A549 (cell line): ENCODE measurements at places on chromosomes 5 and 9.

DNA sequence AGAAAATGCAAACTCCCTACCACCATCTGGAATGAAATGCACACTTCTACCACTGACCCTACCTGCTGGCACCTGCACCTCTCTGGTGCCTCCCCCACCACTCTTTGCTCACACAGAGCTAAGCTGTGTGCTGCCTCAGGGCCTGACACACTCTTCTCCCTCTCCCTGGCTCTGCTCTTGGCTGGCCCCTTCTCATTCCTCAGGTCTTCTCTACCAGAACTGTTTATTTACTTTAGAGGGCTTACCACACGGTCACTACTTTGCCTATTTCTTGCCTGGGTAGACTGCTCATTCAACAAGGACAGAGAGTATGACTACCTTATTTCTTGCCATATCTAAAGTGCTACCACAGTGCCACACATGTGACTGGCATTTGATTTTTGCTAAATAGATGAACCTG, 3.3 kb downstream of the REEP5 start:
- no peak for DNase-seq

- no peak for DNase-seq
Observed at GRCh38 chr9:120156376-120156775, 423.6 kb downstream of the CDK5RAP2 start.

- DNase-seq, result no peak
Observed at GRCh38 chr5:173114536-173114935, 29.8 kb upstream of the BNIP1 start.

GRCh38 chr5:172840432-172841154, 6.5 kb downstream of the ERGIC1 start:
- no peak for DNase-seq

- no peak for DNase-seq
Observed at GRCh38 chr5:167631191-167631590, 660.3 kb upstream of the WWC1 start.

DNA sequence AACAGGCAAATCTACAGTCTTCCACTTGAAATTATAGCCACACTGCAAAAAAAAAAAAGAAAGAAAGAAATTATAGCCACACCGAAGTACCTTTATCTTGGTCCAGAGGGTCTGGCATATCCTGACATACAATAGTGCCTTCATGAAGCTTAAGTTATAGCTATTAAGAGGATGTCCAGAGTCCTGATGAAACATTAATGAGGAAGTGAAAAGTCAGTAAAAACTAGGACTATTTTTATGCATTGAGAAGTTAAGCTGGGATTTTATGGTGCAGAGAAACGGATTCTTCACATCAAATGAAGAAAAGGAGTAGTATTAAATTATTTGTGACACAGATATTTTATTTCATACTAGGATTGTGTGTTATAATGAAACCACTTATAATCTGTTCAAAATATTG, 123.9 kb downstream of the SV2C start:
- no peak for DNase-seq

DNA sequence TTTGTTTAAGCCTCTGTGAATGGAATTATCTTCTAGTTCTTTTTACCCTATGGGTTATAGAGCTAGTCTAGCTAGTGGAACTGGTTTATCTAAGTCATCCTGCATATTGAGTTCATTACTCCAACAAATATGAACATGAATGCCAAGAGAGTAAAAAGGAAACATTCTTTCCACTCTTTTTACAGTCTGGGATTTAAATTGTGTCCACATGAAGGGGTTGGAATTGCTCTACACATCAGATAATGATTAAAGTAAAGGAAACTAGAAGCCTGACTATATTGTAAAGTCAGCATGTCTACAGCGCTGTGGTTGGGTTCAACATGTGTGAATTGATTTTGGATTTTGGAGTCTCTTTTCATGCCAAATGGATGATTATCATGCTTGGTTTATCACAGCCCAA, 173.1 kb downstream of the CCDC171 start:
- no peak for DNase-seq

GRCh38 chr9:4902135-4902475, 83.0 kb upstream of the JAK2 start:
- DNase-seq, result no peak

DNA sequence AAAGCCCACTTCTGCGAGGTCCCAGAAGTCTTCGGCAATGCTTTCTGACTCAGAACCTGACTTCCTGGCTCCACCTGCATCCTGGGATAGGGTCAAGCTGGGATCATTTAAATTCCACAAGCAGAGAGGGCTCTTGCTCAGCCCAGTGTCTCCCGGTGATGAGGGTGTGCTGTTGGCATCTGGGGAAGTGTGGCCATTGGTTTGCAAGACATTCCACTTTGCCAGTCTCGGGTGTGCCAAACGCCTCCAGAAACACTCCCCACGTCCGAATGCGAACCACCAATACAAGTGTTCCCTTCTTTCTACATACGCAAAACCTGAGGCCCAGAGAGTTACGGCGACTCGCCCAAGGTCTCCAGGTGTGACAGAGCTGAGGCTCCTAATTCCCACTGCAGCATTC, 43.1 kb upstream of the FCN2 start:
- DNase-seq, result no peak

DNA sequence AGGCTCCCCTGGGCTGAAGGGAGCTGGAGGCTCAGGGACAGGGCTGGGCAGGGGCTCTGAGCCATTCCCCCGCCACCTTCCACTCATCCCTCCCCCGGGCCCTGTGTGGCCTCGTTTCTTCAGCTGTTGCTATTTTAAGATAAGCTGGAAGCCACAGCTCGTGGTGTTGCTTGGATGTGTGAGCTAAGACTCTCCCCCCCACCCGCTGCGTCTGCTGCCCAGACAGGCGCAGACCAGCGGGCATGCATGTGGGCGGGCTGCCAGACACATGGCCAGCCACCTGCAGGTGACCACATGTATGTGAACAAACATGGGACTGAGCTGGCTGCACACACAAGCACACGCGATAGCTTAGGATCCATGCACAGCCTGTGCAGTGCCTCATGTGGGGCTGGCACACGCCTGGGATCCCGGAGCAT, 8.7 kb downstream of the SNCB start:
- DNase-seq, result no peak

- DNase-seq, result no peak
Observed at GRCh38 chr5:39167141-39167971, 52.0 kb downstream of the FYB1 start.

- no peak for DNase-seq
Observed at GRCh38 chr9:99116003-99116411, 11.1 kb downstream of the TGFBR1 start.

DNA sequence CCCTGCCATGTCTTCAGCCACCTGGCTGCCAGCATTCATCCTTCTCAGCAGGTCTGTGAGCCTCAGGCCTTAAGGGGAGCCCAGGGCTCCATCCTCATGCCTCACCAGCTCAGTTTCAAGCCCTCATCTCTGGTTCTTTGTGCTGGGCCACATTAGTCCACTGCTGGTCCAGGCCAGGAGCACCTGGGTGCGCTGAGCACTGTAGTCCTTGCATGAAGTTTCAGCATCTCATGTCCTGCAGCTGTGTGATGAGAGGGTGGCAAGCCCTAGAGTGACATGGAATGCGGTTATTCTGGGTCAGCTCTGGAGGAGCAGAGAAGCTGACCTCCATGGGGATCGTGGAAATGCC, 42.7 kb downstream of the COL5A1 start:
- DNase-seq, result no peak
